ENCODE measurements at places on chromosomes 3 and 15.

- DNase-seq = no peak
Observed at GRCh38 chr3:49469037-49469935, 781 bp upstream of the DAG1 start.

DNA sequence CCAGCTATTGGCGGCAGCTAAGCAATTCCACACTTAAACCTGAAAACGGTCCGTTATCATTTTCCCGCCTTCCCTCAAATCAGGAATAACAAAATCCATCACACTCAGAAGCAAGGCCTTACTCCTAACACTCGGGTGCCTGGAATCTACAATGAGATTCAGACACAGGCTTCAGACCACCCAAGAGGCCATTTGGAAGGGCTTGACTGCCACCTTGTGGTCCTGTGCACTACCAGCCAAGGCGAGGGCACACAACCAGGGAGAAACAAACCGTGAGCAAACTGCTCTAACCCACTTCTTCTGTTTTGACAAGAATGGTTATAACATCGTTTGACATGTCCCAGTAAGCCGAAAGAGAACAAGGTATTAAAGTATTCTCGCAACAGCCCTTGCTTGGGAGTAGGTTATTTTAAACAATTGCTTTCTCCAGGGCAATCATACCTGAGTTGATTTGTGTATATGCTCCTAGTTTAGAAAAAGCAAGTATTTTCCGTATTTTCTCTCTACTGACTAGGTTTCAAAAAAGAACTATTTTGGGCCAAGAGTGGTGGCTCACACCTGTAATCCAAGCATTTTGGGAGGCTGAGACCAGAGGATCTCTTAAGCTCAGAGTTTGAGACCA, 40.1 kb upstream of the TAFA4 start:
- DNase-seq = peak; percentile 84

- no peak for DNase-seq
Observed at GRCh38 chr3:64957408-64958198, 269.8 kb upstream of the ADAMTS9 start.

- DNase-seq = peak; percentile 78
Observed at GRCh38 chr3:8970971-8971589, 7.8 kb upstream of the RAD18 start.

DNA sequence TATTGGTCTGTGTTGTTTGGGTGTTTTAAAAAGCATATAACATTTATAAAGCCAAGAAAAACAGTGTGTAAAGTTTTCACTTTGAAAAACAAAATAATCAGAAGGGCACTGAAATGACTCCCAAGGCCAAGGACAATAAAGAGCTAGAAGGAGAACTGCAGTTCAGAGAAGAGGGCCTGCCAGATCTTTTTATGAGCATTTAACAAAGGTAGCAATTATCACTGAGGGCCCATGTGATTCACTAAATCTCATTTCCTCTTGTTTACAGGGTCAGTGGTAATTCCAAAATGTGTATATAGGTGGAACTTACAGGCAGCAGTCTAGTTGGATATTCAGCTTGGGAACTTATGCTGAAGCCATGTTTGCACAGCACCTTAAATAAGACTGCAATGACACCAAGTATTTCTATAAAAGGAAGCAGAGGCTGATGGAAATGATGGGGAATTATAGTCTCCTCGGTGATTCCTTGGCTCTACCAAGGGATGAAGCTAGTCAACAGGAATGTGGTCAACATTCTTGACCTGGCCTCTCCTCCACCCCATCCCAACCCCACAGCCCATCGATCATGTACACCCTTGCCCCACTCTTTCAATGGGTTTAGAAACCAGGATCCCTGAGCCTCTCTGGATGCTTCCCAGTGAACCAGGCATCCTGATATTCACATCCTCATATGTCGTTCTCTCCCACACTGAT, 54.4 kb upstream of the THUMPD3 start:
- DNase-seq = no peak

DNA sequence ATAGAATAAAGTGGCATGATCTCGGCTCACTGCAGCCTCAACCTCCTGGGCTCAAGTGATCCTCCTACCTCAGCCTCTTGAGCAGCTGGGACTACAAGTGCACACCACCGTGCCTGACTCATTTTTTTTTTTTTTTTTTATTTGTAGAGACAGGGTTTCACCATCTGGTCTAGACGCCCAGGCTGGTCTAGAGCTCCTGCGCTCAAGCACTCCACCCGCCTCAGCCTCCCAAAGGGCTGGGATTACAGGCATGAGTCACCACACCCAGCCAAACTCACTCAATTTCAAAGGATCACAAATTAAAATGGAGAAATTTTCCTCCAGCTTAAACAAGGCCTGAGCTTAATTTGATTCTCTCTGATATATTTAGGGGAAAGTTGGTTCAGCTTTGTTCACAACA, 27.3 kb upstream of the NMB start:
- no peak for DNase-seq

DNA sequence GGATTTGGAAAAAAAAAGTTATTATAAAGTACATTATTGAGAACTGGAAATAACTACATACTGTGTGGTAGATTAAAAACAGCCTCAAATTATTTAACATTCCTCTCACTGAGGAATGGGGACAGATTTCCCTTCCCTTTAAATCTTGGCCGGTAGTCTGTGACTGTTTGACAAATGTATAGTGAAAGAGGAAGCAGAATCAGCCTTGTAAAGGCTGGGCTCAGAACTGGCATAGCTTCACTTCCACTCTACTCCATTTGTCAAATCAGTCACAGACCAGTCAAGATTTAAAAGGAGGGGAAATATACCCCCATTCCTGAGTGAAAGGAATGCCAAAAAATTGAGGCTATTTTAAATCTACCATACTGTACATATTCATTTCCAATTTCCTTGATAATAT, 18.2 kb upstream of the B4GALT4 start:
- DNase-seq = no peak

- DNase-seq = no peak
Observed at GRCh38 chr3:125470671-125471070, 49.3 kb downstream of the SNX4 start.

GRCh38 chr3:161548301-161548700, 51.7 kb downstream of the OTOL1 start:
- DNase-seq = no peak

- no peak for DNase-seq
Observed at GRCh38 chr3:53577506-53577905, 83.1 kb downstream of the CACNA1D start.

DNA sequence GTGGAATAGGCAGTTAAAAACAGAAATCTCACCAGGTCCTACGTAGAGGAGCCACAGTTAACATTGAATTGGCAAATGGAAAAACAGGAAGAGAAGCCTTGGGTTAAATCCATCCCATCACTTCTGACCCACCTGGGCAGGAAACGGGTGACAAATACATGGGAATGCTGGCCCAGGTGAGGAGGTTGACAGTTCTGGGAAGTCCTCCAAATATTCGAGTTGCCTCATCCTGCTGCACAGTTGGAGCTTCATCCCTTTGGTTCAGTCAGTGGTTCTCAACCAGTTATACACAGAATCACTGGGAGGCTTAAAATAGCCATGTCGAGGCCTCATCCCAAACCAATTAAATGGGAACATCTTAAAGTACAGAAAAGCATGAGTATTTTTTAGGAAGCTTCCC, 5.3 kb downstream of the MYZAP start:
- no peak for DNase-seq

DNA sequence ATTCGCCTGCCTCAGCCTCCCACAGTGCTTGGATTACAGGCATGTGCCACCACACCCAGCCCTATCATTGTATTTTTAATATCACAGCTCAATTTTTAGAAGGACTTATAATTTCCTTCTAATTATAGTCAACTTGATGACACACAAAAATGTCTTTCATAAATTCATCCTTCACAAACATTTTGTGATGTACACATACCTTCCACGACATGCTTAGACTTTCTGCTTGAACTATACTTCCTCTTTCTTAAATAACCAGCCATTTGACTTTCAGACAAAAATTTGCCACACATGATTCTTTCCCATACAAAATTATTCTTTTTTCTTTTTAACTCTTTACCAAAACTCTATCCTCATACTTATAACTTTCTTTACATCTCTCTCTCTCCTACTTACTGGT, 48.4 kb upstream of the CCK start:
- no peak for DNase-seq

GRCh38 chr3:143265501-143266070, 146.0 kb downstream of the CHST2 start:
- no peak for DNase-seq

DNA sequence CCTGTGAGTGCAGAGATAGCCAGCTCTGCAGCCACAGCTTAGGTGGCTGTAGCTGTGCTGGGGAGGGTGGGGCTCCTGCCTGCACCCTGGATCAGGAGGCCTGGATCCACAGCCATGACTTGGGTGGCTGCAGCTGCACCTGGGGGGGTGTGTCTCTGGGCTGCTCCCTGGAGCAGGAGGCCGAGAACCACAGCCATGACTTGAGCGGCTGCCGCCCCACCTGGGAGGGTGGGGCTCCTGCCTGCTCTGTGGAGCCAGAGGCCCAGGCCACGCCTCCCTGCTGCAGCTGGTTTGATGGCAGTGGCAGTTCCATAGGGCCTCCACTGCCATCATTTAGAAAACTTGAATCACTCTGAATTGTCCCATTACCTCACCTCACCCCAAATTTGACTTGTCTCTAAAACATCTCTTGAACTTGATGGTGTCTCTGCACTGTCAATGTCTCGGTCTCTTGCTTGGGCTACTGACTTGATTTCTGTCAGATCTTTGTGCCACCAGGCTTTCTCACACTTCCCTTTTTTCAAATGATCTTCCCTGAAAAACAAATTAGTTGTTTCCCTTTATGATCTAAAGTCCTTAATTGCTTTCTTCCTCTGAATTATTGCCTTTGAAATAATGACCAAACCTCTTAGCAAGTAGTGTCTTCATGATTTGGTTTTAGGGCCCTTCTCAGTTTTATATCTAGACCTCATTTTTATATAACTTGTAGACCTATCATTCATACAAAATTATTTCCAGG, 313.2 kb upstream of the MME start:
- DNase-seq = no peak

DNA sequence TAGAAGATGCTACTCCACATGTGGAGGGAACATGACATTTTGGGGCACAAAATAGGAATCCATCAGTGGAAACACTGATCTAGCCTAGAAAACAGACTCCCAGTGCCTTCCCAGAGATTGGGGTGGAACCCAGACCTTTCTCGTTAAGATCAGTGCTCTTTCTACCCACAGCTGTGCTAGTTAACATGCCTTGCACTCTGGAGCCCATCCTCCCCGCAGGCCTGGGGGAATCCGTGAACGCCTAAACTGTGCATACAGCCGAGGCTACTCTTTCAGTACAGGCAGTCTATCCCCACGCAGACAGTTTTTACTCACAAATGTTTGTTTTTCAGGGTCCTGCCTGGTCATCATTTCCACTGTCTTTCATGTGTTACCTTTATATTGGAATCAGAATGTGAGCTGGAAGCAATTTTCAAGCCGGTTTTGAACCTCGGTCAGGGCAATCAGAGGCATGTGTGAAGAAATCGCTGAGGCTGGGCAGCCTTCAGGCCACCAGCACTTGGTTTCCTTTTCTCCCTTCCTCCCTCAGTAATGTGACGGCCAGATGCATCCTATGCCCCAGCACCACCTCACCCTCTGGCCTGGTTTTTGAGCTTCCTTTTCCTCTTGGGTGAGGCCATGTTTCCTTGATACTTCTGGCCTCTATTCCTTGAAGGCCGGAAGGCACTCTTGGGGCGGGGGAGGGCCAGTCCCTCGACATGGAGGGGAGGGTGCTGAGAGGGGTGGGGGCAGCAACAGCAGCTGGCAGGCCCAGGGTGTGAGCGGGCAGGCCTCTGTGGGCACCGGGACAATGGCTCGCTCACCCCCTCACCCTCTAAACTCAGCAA, 123.6 kb upstream of the GALNT15 start:
- DNase-seq = no peak

- no peak for DNase-seq
Observed at GRCh38 chr15:100022391-100022790, 289.2 kb upstream of the LYSMD4 start.

- no peak for DNase-seq
Observed at GRCh38 chr15:99466701-99467337, 99.0 kb upstream of the MEF2A start.

DNA sequence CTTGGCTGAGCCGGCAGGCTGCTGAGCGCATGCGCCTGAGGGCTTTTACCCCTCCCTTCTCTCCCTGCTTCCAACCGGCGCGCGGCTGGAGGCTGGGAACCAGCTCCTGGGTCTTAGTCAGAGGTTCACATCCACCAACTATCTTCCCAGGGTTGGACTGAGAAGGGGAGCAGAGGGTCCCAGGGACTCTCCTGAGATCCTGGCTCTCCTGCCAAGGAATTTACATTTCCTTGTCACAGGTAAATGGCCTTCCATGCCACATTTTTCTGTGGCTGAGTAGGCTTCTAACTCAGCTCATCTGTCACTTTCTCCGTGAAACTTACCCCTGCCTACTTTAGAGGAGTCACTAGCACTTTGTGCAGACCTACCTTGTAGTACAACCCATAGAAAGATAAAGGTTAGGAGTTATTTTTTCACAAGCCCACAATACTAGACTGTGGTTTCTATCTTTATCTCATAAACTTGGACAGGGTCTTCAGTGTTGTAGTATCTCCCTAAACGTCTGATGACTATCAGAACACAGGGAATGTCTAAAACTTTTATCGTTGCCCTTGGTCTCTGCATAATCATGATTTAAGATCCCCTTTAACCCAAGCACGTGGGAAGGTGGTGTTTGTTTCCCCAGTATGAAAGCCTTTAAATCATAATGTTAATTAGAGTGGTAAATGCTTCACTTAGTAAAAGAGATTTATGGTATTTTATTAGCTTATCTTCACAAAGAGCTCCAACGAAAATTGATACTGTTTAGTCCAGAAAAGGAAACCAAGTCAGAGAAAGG, 638 bp upstream of the TBC1D5 start:
- no peak for DNase-seq

GRCh38 chr3:128402319-128402718, 64.4 kb downstream of the DNAJB8 start:
- no peak for DNase-seq

GRCh38 chr3:129620828-129621559, 14.5 kb upstream of the PLXND1 start:
- DNase-seq = no peak

DNA sequence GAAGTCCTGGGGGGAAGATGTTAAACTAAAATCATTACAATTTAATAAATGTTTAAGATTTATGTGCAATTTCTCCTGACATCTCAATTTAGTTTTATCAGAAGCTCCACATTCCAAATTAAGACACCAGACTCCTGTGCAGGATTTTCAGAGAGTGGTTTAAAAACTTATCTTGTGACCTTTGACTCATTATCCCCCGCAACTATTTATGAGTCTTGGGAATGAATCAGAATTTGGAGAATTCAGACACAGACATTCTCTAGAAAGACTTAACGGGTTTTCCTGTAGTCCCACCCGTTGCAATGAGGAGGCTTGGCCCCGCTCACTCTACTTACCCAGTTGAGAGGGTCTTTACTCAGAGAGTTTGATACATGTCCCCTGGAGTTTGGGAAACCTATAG, 7.1 kb downstream of the OR5K2 start:
- no peak for DNase-seq

DNA sequence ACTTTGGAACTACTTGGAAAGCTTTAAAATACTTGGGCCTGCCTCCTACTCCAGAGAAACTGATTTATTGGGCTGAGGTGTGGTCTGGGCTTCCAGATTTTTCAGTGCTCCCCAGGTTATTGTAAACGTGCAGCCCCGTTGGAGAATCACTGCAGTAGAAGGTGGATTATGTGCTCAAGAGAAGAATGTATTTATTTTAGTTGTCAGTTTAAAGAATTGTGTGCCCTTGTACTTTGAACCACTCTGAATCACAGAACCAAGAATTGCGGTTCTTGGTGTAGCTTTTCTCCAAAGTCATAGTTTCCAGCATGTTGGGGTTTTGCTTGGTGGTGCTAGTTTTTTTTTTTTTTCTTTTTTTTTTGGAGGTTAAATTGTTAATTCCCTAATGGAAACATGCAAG, 1.6 kb downstream of the TATDN2 start:
- DNase-seq = no peak
